ENCODE measurements at places on chromosomes 12 and 14. TPM values are rescaled to one million over a fixed set of nuclear protein-coding genes. Genes with fewer than 3 reads are reported as not detected.

RTL1 gene
- total RNA-seq, result not detected

KRT83 gene
- total RNA-seq, result not detected

NUP107 gene
- total RNA-seq, result 41.2 TPM

ADCY6 gene
- 24.8 TPM for total RNA-seq

TMEM52B gene
- total RNA-seq, result not detected

ATXN7L3B gene
- total RNA-seq, result 25.2 TPM

PA2G4 gene
- 120 TPM for total RNA-seq

DHH gene
- not detected for total RNA-seq

SLC25A21 gene
- not detected for total RNA-seq

DNA sequence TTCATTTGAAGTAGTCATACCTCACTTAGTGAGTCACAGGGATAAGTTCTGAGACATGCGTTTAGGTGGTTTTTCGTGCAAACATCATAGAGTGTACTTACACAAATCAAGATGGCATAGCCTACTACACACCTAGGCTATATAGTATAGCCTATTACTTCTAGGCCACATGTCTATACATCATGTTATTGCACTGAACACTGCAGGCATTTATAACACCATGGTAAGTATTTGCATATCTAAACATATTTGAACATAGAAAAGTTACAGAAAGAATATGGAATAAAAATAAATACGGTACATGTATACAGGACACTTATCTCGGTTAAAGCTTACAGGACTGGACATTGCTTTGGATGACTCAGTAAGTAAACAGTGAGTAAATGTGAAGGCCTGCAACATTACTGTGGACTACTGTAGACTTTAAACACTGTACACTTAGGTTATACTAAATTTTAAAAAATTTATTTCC is 670.6 kb downstream of the SLC16A7 start:
- H3K4me3 ChIP-seq, result no peak overlapping the region
- peak; percentile 69 for DNase-seq
- H3K27ac ChIP-seq, result no peak overlapping the region
- H3K27me3 ChIP-seq, result no peaks in the 10 kb centered on the region
- no peaks in the 10 kb centered on the region for H3K36me3 ChIP-seq

DNA sequence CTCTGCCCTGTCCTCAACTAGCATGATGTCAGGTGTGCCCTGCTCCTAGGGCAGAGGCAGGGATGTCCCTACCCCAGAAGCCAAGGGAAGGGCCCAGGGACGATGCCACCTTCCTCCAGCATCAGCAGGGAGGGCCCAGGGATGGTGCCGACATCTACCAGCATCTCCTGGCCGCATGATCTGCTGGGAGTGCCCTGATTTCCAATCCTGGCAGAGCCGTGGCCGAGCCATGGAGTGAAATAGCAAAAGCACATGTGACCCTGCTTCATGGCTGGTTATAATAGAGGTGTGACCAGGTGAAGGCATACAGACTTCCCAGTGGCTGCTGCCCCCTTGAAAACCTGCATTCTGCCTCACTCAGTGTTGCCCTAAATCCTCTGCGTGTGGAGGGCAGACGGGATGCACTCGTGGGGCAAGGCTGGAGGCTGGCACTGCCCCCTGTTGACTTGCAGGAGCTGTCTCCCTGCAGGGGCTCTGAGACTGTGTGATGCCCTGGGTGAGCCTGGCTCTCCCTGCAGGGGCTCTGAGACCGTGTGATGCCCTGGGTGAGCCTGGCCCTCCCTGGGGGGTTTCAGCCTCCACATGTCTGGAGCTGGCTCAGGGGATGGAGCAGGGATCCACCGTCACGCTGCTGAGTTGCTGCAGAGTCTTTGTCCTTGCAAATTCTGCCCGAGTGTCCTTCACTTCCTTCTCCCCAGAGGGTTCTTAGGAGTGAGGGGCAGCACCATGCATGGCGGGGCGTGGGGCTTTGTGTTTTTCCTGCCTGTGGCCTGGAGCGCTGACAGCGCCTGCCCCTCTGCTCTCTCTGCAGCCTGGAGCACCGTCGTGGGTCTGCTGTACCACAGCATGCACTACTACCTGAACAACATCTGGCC is 51.7 kb downstream of the ADGRD1 start:
- DNase-seq, result no peak
- H3K4me1 ChIP-seq, result no peaks in the 10 kb centered on the region
- no peaks in the 10 kb centered on the region for H3K36me3 ChIP-seq
- no peak overlapping the region for H3K4me3 ChIP-seq

DNA sequence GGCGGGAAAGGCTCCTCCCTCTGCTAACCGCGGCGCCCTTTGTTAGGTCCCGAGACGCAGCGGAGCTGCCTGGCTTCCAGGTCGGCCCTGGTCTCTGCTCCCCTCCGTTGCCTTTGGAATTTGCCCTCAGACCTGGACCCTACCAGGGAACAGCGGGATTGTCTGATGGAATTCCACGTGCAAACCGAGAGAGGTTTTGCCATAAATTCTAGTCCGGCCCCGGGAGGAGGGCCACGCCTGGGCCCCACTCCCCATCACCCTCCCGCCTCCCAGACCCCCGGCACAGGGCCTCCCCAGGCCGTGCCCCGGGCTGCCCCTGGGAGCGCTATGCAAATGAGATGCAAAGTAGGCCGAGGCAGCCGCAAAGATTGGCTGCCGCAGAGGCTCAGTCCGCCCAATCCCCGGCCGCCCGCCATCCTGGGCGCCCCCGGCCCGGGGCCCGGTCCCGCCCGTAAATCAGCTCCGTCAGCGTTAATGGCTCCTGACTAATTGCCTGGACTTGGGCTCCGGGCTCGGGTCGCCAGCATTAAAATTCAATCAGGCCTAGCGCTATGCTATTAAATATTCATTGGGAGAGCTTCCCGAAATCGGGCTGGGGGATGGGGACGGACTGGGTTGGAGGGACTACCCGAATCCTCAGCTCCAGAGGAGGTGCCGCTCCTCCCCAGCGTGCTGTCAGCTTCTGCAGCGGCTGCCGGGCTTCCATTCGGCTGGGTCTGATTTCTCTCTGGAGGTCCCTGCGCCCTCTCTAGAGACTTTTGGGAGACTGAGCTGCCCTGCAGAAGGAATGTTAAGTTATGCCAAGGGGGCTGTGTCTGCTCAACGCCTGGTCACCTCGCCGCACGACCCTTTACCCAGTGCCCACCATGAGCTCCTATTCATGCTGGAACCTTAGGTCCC is 15.7 kb upstream of the FIGNL2 start:
- peak overlapping the region; percentile 53 for H3K4me3 ChIP-seq
- H3K27ac ChIP-seq, result no peak overlapping the region
- peaks cover 20% of the 10 kb centered on the region for H3K27me3 ChIP-seq
- DNase-seq, result peak; percentile 27
- H3K4me1 ChIP-seq, result no peaks in the 10 kb centered on the region
- H3K36me3 ChIP-seq, result no peaks in the 10 kb centered on the region

DNA sequence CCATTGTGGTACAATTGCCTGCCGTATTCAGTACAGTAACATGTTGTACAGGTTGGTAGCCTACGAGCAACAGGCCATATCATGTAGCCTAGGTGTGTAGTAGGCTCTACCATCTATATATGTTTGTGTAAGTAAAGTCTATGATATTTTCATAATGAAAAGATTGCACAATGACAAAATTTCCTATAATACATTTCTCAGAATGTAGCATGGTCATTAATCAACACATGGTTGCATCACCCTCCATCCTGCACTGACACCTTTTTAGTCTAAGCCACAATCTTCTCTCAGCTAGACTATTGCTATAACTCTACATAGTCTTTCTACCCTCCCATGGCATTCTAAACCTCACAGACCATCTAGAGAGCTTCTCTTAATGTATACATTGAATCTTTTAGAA is 158.5 kb upstream of the HMGA2 start:
- peaks cover 23% of the 10 kb centered on the region for H3K4me1 ChIP-seq
- DNase-seq, result no peak
- no peak overlapping the region for H3K27ac ChIP-seq
- H3K27me3 ChIP-seq, result no peaks in the 10 kb centered on the region

GRCh38 chr14:95529216-95529615 is 5.6 kb upstream of the GLRX5 start:
- H3K4me1 ChIP-seq, result peaks cover 60% of the 10 kb centered on the region
- no peak overlapping the region for H3K4me3 ChIP-seq
- no peaks in the 10 kb centered on the region for H3K36me3 ChIP-seq
- no peak overlapping the region for H3K27ac ChIP-seq

- peaks cover 10% of the 10 kb centered on the region for H3K4me1 ChIP-seq
- no peak for DNase-seq
Observed at GRCh38 chr12:53603804-53604203, 22.4 kb downstream of the ATF7 start.

GRCh38 chr14:37526994-37527393 is 68.1 kb downstream of the FOXA1 start:
- no peaks in the 10 kb centered on the region for H3K4me1 ChIP-seq
- no peak for DNase-seq
- no peak overlapping the region for H3K27ac ChIP-seq
- H3K27me3 ChIP-seq, result no peaks in the 10 kb centered on the region

GRCh38 chr14:101181446-101182313 is 278.2 kb upstream of the RTL1 start:
- no peak for DNase-seq
- H3K27me3 ChIP-seq, result peaks cover 9% of the 10 kb centered on the region
- no peak overlapping the region for H3K27ac ChIP-seq
- H3K36me3 ChIP-seq, result no peaks in the 10 kb centered on the region
- H3K4me1 ChIP-seq, result no peaks in the 10 kb centered on the region

- H3K36me3 ChIP-seq, result no peaks in the 10 kb centered on the region
- H3K27ac ChIP-seq, result no peak overlapping the region
- DNase-seq, result no peak
Observed at GRCh38 chr12:118472940-118473339, 96.6 kb downstream of the SUDS3 start.

- no peak overlapping the region for H3K4me3 ChIP-seq
- DNase-seq, result no peak
- H3K27me3 ChIP-seq, result no peaks in the 10 kb centered on the region
- no peaks in the 10 kb centered on the region for H3K36me3 ChIP-seq
- H3K27ac ChIP-seq, result no peak overlapping the region
- no peaks in the 10 kb centered on the region for H3K4me1 ChIP-seq
Observed at GRCh38 chr12:14148489-14149270, 167.3 kb upstream of the GRIN2B start.

- no peak for DNase-seq
- H3K4me3 ChIP-seq, result no peak overlapping the region
- H3K4me1 ChIP-seq, result no peaks in the 10 kb centered on the region
- H3K36me3 ChIP-seq, result no peaks in the 10 kb centered on the region
Observed at GRCh38 chr12:6813363-6813762, 8.3 kb upstream of the GPR162 start.

GRCh38 chr12:117533687-117534086 is 172.3 kb upstream of the NOS1 start:
- H3K27me3 ChIP-seq, result no peaks in the 10 kb centered on the region
- no peak overlapping the region for H3K4me3 ChIP-seq
- no peak for DNase-seq
- no peaks in the 10 kb centered on the region for H3K4me1 ChIP-seq
- no peak overlapping the region for H3K27ac ChIP-seq
- H3K36me3 ChIP-seq, result no peaks in the 10 kb centered on the region

DNA sequence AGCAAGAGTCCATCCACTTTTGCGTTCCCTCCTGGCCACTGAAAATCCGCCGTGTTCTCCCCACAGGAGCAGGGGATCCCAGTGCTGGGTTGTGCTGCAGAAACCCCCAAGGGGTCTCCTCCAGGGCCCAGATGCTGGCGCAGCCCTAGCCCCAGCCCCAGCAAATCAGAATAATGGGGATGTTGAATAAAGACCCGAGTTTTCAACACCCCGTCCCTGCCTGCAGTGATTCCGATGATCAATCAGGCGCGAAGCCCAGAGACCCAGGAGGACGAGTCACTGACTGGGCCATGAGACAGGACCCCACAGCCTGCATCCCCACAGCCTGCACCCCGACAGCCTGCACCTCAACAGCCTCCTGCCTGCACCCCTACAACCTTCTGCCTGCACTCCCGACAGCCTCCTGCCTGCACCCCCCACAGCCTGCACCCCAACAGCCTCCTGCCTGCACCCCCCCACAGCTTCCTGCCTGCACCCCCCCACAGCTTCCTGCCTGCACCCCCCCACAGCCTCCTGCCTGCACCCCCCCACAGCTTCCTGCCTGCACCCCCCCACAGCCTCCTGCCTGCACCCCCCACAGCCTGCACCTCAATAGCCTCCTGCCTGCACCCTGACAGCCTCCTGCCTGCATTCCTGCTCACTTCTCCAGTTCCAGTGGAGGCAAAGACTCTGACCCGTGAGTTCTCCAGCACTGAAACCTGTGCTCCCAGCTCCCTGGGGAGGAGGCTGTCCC is 37.2 kb downstream of the TNFAIP2 start:
- no peaks in the 10 kb centered on the region for H3K27me3 ChIP-seq
- no peak overlapping the region for H3K4me3 ChIP-seq
- peaks cover 8% of the 10 kb centered on the region for H3K4me1 ChIP-seq
- no peak for DNase-seq

GRCh38 chr14:42470427-42470719 is 863.7 kb downstream of the LRFN5 start:
- H3K4me1 ChIP-seq, result peaks cover 8% of the 10 kb centered on the region
- H3K27ac ChIP-seq, result no peak overlapping the region
- no peak for DNase-seq
- H3K36me3 ChIP-seq, result no peaks in the 10 kb centered on the region
- H3K27me3 ChIP-seq, result no peaks in the 10 kb centered on the region
- H3K4me3 ChIP-seq, result no peak overlapping the region
